ENCODE measurements at places on chromosomes 1 and 21. TPM values are rescaled to one million over a fixed set of nuclear protein-coding genes. Genes with fewer than 3 reads are reported as not detected.
A peak's percentile ranks its signal among the peaks of the same experiment; 100 is the strongest.

GRCh38 chr1:83927701-83928100 is 71.2 kb downstream of the TTLL7 start:
- H3K27ac ChIP-seq: no peak overlapping the region
- H3K36me3 ChIP-seq: no peaks in the 10 kb centered on the region

- no peak overlapping the region for H3K4me3 ChIP-seq
- H3K27me3 ChIP-seq: no peaks in the 10 kb centered on the region
- peaks cover 7% of the 10 kb centered on the region for H3K4me1 ChIP-seq
Measured at GRCh38 chr1:98051065-98051675, 130.3 kb upstream of the DPYD start.

- H3K4me1 ChIP-seq: peaks cover 4% of the 10 kb centered on the region
- no peaks in the 10 kb centered on the region for H3K27me3 ChIP-seq
- H3K4me3 ChIP-seq: no peak overlapping the region
- no peak overlapping the region for H3K27ac ChIP-seq
Measured at GRCh38 chr1:6052543-6053205, 7.0 kb downstream of the KCNAB2 start.

GRCh38 chr1:69572921-69573320 is 5.2 kb downstream of the LRRC7 start:
- H3K4me1 ChIP-seq: no peaks in the 10 kb centered on the region
- no peak overlapping the region for H3K27ac ChIP-seq
- H3K4me3 ChIP-seq: no peak overlapping the region

- H3K27ac ChIP-seq: peak overlapping the region; percentile 59
- H3K27me3 ChIP-seq: no peaks in the 10 kb centered on the region
- H3K4me3 ChIP-seq: no peak overlapping the region
- peaks cover 49% of the 10 kb centered on the region for H3K4me1 ChIP-seq
- no peaks in the 10 kb centered on the region for H3K36me3 ChIP-seq
Measured at GRCh38 chr1:32341971-32342370, 5.9 kb upstream of the MARCKSL1 start.

- no peak for DNase-seq
- H3K36me3 ChIP-seq: no peaks in the 10 kb centered on the region
- no peaks in the 10 kb centered on the region for H3K27me3 ChIP-seq
- no peak overlapping the region for H3K27ac ChIP-seq
- no peak overlapping the region for H3K4me3 ChIP-seq
Measured at GRCh38 chr21:41112740-41113692, 54.9 kb upstream of the BACE2 start.

- H3K4me3 ChIP-seq: no peak overlapping the region
- no peaks in the 10 kb centered on the region for H3K4me1 ChIP-seq
- no peaks in the 10 kb centered on the region for H3K27me3 ChIP-seq
- H3K27ac ChIP-seq: no peak overlapping the region
- no peaks in the 10 kb centered on the region for H3K36me3 ChIP-seq
Measured at GRCh38 chr1:3093898-3094626, 25.1 kb downstream of the PRDM16 start.

GRCh38 chr1:232922485-232922884 is 27.9 kb upstream of the NTPCR start:
- no peak overlapping the region for H3K4me3 ChIP-seq
- no peaks in the 10 kb centered on the region for H3K36me3 ChIP-seq
- H3K27me3 ChIP-seq: no peaks in the 10 kb centered on the region
- DNase-seq: no peak
- H3K27ac ChIP-seq: no peak overlapping the region
- no peaks in the 10 kb centered on the region for H3K4me1 ChIP-seq

DNA sequence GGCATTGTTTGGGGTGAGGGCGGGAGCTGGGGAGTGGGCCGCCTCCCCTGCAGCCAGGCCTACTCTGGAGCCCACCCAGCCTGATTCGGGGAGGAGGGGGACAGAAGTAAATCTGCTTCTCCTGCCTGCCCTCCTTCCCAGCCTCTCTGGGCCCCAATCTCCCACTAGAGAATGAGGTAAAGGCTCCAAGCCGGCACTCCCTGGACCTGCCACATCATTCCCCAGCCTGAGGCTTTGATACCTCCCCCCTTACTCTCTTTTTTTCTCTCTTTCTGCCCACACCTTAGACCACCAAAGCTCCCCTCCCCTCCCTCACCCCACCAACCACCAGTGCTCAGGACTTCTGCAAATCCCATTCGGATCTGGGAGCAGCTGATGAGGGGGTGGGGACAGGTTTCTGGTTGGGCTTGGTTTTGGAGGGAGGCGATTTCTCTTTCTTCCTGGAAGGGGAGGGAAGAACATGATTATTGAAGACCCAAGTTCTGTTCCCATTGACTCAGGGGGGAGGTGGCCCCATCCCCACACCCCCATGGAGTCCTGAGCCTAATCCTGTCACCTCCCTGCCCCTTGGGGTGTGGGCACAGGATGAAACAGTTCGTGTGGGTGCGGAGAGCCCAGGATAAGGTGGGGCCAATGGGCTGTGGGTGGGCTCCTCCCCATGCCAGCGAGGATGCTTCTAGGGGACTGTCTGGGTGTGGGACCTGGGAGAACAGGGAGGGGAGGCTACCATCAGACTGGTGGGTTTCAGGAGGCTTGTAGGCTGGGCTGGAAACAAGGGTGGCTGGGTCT is 1.3 kb downstream of the MAP7D1 start:
- no peaks in the 10 kb centered on the region for H3K36me3 ChIP-seq
- peaks cover 56% of the 10 kb centered on the region for H3K4me1 ChIP-seq
- H3K27ac ChIP-seq: peak overlapping the region; percentile 99

DNA sequence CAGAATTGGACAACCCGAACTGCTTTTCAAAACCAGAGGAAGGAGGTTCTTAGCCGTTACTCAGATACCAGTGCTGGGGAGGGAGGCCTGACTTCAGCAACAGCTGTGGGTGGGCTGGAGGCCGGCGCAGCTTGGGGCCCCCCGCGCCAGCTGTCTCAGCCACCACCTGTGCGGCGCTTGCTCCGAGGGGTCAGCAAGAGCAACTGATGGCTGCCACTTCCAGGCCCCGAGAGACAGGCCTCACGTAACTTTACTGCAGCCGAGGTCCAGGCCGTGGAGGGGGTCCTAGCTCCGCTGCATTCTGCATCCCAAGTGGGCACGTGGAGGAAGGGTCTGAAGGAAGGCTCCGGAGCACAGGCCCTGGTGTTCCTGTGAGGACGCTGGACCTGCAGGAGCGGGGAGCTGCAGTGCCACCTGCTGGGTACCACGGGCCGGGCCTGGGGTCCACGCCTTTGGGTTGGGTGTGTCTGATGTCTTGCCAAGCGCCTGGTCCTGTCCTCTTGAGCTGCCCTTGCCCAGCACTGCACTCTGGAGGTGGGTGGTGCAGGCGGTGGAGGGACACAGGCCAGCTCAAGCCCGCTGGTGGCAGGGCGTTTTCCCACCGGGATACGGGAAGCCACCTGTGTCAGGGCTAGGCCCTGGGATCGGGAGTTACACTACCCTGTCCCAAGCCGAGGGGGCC is 9.8 kb downstream of the THAP3 start:
- no peaks in the 10 kb centered on the region for H3K36me3 ChIP-seq
- H3K27me3 ChIP-seq: no peaks in the 10 kb centered on the region
- no peak overlapping the region for H3K4me3 ChIP-seq
- H3K4me1 ChIP-seq: peaks cover 7% of the 10 kb centered on the region
- peak; percentile 66 for DNase-seq
- H3K27ac ChIP-seq: no peak overlapping the region

DNA sequence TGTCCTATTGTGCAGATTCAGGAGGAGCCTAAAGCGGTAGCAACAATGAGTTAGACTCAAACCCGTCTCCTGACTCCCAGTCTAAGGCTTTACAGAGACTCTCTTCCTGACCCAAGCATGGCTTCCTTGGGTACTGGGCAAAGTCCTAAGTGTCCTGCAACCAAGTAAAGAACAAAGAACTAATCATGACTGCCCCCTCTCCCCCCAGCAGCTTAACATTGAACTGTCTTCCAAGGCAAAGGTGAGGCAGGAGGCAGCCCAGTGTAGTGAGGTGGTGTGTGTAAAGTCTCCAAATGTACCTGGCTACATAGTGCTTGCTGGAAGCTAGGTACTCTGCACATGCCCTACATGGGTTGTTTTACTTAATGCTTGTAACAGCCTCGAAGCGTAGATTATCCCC is 2.3 kb downstream of the FABP3 start:
- no peak for DNase-seq
- H3K27me3 ChIP-seq: no peaks in the 10 kb centered on the region
- no peak overlapping the region for H3K4me3 ChIP-seq
- H3K27ac ChIP-seq: peak overlapping the region; percentile 90
- no peaks in the 10 kb centered on the region for H3K36me3 ChIP-seq
- peaks cover 71% of the 10 kb centered on the region for H3K4me1 ChIP-seq

- H3K27me3 ChIP-seq: no peaks in the 10 kb centered on the region
- H3K27ac ChIP-seq: no peak overlapping the region
- no peaks in the 10 kb centered on the region for H3K4me1 ChIP-seq
Measured at GRCh38 chr1:200982071-200982945, 41.2 kb downstream of the KIF21B start.

GRCh38 chr1:102970496-102971078 is 137.7 kb downstream of the COL11A1 start:
- no peak overlapping the region for H3K27ac ChIP-seq
- no peaks in the 10 kb centered on the region for H3K36me3 ChIP-seq
- H3K4me1 ChIP-seq: no peaks in the 10 kb centered on the region

DNA sequence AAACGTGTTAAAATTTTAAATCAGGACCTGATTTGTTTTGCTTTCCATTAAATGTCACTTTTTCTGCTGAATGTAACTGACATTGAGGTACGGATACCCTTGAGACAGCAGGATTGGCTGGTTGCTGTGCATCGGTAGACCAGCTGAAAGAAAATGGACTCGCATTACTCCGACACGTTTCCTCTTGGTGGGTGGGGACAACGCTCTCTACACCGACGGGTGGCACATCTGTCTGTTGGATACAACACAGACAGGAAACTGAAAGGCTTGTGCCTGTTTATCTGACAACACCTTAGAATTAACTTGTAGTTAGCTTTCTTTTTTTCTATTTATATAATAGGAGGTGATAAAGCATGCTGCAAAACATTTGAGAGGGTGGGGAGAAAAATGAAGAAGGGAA is 19.4 kb downstream of the PRPF38A start:
- H3K27me3 ChIP-seq: no peaks in the 10 kb centered on the region
- no peak overlapping the region for H3K4me3 ChIP-seq
- no peak for DNase-seq
- no peaks in the 10 kb centered on the region for H3K4me1 ChIP-seq
- no peaks in the 10 kb centered on the region for H3K36me3 ChIP-seq

DNA sequence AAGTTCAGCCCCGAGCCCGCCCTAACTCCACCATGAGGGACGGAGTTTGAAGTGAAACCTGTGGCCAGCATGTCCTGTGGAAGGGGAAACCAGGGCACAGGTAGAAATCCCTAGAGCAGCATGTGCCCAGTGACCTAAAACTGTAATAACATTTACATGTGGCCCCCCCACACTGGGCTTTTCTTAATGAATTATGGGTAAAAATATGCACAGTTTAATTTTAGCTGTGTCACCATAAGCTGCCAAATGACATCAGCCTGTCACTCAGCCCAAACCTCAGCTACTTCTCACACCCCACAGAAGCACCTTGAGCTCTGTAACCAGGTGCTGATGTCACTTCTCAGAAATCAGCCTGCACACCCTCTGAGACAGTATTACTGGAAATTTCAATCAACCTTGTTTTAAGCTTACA is 50.0 kb upstream of the SLC19A1 start:
- no peak overlapping the region for H3K4me3 ChIP-seq
- DNase-seq: no peak
- no peaks in the 10 kb centered on the region for H3K36me3 ChIP-seq

GRCh38 chr1:110098222-110099026 is 13.8 kb upstream of the UBL4B start:
- H3K27ac ChIP-seq: no peak overlapping the region
- no peaks in the 10 kb centered on the region for H3K36me3 ChIP-seq
- H3K4me3 ChIP-seq: no peak overlapping the region
- no peaks in the 10 kb centered on the region for H3K27me3 ChIP-seq
- H3K4me1 ChIP-seq: no peaks in the 10 kb centered on the region
- no peak for DNase-seq

DNA sequence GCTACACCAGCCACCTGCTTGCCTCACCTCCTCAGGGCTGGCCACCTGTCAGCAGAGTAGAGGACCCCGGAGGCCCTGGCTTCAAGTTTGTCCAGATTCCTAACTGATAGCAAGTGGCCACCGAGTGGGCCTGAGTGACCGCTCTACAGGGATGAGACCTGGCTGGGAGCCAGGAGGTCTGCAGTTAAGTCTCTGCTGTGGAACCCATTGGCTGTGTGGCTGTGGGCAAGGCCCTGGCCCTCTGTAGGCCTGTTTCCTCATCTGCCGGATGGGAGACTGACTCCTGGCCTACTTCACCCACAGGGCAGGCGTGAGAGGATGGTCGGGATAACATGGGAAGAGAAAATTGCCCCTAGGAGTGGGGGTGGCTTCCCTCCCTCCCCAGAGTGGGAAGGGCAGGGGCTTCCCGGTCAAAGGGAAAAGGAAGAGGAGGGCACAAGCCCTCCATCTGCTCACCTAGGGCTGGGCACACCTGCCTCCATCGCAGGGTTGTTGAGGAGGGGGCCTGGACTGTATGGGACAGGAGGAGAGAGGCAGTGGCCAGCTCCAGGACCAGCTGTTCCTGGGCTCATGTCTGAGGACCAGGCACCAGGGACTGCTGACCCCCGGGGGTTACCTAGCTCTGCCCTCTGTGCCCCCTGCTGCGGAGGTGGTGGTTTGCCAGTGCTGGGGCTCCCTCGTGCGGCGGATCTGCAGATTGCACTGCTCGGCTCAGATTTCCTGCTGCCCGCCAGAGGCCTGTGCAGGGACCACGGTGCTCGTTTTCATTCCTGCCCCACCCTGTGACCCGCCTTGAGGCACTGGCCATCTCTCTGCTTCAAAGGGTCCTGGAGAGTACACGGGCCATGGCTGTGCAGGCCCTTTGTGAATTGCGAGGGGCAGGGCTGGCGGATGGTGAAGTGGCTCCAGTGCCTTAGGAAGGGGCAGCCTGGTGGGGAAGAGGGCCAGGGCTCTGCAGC is 9.1 kb upstream of the MTFR1L start:
- peak; percentile 72 for DNase-seq
- H3K27me3 ChIP-seq: no peaks in the 10 kb centered on the region
- no peak overlapping the region for H3K27ac ChIP-seq
- H3K4me3 ChIP-seq: no peak overlapping the region
- no peaks in the 10 kb centered on the region for H3K36me3 ChIP-seq
- H3K4me1 ChIP-seq: no peaks in the 10 kb centered on the region

The YTHDF2 gene
- polyA plus RNA-seq: 63.3 TPM

The CCDC185 gene
- polyA plus RNA-seq: 64.8 TPM

The COL24A1 gene
- 0.75 TPM for polyA plus RNA-seq

The SPRR2G gene
- polyA plus RNA-seq: 1.9 TPM

The ZSWIM5 gene
- 8.8 TPM for polyA plus RNA-seq

The SLAMF1 gene
- 0.75 TPM for polyA plus RNA-seq

The VHLL gene
- not detected for polyA plus RNA-seq

The PBX1 gene
- polyA plus RNA-seq: 20.2 TPM

The DOP1B gene
- 9.6 TPM for polyA plus RNA-seq

The DEDD gene
- 92.7 TPM for polyA plus RNA-seq

All from testis (tissue), 5 donors.